ENCODE measurements at places on chromosomes 11 and 22.

DNA sequence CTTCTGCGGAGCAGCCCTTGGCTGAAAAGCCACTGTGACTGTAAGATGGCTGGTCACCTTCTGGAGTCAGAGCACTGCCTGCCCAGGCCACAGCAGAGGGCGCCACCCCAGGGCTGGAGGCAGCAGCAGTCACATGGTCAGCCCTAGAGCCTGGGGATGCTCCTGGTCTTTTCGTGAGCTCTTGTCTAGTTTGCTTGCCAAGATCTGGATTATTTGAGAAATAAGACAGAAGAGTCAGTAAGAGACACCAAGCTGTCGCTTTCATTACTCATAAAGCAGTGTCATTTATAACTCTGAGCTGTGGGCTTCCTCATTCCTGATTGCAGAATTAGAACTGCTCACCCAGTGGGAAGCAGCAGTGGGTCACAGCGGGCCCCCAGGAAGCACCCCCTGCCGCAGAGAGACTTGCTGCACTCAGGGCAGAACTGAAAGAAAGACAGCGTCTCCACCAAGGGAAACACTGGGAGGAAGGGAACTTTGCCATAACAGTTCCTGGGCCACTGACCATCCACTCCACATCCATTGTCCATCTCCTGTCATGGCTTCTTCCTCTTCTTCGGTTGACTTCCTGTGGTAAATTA, 56.7 kb downstream of the PPP6R2 start:
- peak; percentile 24 for DNase-seq

DNA sequence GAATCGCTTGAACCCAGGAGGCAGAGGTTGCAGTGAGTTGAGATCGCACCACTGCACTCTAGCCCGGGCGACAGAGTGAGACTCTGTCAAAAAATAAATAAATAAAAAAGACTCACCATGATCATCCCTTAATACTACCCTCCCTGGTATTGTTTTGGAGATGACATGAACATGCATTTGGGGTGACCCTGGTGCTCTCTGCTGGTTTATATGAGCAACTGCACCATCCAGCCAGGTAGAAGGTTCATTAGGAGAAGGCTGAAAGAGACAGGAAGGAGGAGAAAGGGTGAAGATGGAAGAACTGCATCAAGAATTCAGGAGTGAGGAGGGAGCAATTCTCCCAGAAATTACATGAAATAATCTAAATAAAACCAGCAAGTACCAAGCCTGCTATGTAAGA, 37.8 kb downstream of the SLC5A1 start:
- peak; percentile 24 for DNase-seq

GRCh38 chr11:16261836-16262644, 94.3 kb downstream of the SOX6 start:
- DNase-seq: no peak

GRCh38 chr22:36773935-36774334, 2.0 kb downstream of the IFT27 start:
- peak; percentile 11 for DNase-seq

DNA sequence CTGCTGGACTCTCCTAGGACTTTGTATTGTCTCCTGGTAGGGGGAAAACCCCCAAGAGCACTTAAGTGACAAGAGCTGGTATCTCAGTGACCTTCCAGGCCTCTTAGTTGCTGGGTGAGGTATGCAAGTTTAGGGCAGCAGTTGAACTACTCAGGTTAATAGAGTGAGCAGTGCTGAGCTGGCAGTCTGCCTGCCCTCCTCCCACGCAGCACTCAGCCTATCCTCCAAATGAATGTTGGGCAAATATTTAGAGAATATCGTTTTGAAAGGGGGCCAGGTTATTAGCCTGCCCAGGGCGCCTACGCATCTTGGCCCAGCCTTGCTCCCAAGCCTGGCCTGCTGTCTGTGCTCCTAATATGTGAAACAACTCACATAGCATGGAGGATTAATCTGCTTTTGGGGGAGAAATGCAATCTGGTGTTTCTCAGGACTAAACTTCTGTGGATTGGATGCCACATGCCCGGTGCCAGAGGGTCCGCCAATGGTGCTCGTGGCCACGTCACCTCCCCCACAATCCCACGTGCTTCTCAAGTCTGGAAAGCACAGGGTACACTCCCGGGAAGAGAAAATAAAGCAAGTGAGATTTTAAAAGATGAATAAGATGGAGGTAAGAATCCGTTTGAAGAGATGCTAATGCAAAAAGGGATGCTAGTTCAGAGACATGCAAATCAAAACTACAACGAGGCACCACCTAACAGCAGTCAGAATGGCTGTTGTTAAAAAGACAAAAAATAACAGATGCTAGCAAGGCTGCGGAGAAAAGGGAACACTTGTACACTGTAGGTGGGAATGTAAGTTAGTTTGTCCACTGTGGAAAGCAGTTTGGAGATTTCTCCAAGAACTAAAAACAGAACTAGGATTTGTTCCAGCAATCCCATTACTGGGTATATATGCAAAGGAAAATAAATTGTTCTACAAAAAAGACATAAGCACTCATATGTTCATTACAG, 67.7 kb downstream of the SPON1 start:
- no peak for DNase-seq

DNA sequence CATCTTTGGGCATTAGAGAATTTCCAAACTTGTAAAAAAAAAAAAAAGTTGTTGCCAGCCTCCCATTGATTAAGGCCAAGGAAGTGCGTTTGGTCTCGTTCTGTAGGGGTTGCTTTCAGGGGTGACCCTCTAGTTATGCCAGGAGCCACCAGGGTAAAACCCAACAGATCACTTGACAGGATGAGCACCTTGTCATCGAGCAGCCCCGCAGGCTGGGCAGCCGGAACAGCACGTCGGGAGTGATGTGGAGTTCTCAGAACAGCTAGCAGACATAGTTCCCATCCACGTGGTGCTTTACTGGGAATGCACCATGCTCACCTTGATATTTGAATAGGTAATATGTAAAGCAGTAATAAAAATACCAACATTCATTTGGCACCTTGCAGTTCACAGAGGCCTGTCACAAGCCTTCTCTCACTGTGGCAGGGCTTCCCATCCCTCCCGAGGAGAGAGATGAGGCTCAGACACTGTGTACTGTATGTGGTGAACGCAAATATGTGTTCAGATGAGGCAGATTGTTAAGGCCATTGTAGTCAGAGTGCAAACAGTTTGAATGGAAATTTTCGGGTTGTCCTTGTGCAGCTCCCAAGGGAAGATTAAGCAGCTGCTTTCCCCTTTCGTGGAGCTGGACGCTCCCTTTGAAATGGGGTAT, 70.9 kb upstream of the SORL1-AS1 start:
- no peak for DNase-seq

All from K562 (cell line).